ENCODE measurements at places on chromosomes 7 and 10.

DNA sequence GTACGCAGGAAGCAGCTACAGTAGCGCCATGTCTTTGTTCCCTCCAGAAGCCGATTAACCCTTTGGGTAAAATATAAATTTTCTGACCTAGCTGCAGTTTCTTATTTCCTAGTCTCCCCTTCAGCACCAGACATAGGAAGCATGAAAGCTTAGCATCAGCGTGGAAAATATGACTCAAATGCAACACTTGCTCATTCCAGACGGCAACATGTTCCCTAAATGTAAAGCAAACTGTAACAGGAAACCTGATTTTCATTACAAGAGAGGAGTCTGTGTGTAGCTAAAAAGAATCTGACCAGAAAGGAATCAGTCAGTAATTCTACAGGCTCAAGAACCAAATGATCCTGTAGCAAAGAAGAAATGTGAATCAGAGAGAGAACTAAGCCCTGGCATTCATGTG, 219.2 kb downstream of the C7orf25 start:
- no peak for DNase-seq

GRCh38 chr7:25496476-25497368, 268.4 kb upstream of the NPVF start:
- no peak for DNase-seq

DNA sequence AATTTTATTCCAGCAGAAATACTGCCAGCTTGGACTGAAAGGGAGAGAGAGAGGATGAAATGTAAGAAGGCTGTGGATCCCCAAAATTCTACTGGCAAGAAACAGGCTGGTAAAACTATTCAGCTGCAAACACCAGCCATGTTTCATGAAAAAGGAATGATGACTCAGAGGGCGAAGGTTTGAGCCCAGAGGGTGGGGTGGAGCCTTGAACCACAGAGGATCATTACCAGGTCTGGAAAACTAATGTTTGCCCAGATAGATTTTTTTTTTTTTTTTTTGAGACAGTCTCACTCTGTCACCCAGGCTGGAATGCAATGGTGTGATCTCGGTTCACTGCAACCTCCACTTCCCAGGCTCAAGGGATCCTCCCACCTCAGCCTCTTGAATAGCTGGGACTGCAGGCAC, 41.7 kb upstream of the NRF1 start:
- DNase-seq, result no peak

DNA sequence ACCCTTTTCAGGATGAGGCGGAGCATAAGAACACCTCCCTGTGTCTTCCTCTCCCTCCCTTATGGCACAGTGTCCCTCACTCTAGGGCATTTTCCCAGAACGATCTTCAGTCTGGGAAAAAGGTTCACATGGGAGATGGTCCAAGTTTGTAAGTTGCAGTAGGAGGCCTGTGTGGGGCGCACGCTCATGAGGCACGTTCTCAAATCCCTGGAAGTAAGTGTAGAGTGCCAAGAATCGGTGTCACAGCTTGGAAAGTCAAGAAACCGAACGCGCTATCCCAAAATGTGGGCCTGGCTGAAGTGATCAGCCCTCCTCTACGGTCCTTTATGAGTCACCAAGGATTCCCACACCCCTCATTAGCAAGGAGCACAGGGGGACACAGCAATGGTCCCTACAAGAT, 23.9 kb upstream of the SMARCD3 start:
- DNase-seq, result no peak

- peak; percentile 62 for DNase-seq
Observed at GRCh38 chr7:144437370-144438191, 34.1 kb upstream of the NOBOX start.

DNA sequence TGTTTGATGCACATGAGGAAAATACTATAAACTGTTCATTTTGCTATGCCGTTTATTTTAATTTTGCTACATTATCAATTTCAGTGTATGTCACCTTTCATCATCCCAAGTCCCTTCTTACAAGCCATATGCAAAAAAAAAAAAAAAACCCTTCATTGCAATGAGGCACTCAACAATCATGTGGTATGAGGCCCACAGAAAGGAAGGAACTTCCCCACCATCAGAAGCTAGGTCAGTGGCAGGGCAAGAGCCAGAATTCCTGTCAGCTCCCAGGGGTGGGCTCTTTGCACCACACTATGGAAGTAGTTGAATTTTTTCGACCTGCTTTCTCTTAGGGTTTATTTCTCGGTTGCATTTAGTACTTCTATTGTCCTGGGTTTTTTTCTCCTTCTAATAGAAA, 75.4 kb downstream of the NOC3L start:
- no peak for DNase-seq

- no peak for DNase-seq
Observed at GRCh38 chr10:101545898-101546297, 42.2 kb downstream of the POLL start.

DNA sequence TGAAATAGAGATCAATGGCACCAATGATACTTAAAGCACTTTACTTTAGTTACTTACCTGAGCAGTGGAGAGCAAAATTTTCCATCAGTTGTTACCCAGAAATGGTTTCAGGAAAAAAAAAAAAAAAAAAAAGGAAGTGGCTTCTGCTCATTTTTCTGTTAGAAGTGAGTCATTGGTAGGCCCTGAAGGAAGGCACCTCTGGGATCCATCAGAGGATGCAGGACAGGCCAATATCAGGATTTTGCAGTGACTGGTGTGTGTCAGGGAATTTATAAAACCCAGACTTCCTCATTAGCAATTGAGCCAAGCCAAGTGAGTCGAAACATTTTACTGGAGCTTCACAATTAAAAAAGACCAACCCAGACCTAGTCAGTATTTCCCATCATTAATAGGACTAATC, 2.3 kb upstream of the SMIM30 start:
- no peak for DNase-seq

GRCh38 chr10:12780634-12781601, 220.6 kb downstream of the CCDC3 start:
- no peak for DNase-seq

DNA sequence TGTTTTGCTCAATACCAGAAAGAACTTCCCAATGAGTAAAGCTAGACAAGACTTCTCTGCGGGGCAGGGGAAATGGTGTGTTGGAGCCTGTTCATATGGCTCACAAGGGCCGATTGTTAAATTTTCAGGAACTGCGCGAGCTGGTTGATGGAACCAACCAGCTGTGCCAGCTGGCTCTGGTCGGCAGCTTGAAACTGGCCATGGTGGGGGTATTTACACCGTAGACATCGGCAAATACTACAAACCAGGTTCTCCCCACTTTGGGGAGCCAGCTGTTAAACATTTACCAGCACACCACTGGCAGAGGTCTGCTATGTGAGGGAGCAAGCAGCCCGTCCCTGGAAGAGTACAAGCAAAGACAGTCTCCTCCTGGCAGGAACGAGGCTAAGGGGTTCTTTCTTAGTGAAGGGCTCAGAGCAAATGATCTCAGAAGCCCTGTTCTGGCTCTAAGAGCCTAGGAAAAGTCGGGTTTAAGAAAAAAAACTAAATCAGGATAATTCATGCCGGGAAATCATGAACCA, 8.8 kb upstream of the ZMIZ1 start:
- peak; percentile 46 for DNase-seq

GRCh38 chr7:380711-381210, 90.8 kb downstream of the FOXL3 start:
- peak; percentile 34 for DNase-seq

DNA sequence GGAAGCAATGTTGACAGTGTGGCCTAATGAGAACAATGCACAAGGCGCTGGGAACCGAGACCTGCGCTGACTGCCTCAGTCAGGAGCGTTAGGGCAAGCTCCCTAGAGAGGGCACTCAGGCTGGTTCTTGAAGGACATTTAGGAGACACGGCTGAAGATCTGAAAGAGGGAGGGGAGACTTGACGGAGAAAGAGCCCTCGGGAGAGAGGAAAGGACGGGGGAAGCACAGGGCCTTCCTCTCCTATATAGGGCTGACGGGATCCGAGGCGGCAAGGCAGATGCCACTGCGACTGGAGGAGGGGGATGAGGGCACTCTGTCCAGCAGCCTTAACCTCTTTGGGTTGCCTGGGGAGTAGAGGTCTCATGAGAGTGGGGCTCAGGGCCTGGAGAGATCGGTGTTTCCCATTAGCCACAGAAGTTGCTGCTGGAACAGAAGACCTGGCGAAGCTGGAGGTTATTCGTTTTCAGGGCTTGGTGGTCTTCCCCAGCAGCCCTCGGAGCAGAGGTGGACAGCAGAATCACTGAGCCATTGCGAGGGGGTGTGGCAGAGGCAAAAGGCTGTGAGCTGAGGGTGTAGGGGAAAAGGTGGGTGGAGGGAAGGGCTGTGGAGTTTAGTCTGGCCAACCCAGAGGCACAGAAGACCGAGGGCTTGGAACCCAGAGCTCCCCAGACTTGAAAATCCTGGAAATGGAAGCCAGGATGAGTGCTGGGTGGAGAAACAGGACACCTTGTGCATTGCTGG, 36.0 kb downstream of the CLEC2L start:
- DNase-seq, result no peak

DNA sequence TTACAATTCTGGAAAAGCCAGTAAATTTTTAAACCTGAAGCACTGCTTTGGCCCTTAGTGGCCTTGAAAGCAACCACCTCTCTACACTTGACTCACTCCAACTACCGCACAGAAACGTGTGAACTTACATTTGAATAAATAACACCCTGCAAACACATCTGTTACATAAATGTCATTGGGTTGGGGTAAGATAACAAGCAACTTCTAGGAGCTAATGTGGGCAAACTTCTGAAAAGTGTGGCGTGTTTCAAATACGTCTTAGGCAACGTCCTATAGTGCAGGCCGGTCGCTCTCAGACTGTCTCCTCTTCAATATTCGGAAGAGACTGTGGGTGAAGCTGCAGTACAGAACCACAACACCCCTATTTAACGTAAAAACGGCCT, 474 bp downstream of the ORC5 start:
- no peak for DNase-seq

DNA sequence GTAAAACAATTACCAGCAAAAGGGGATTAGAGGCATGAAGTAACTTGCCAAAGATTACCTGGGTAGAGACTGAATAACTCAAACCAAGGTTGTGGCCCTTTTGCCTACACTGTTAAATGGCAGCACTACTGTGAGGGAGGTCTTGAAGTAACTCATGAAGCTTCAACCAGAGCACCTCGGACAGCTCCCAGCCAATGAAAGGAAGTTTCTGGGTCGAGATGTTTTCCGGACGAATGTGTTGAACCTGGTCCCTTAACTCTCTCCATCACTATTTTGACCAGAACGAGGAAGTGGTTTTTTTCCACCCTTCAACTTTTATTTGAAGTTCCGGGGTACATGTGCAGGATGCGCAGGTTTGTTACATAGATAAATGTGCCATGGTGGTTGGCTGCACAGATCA, 133.6 kb upstream of the PRKCQ start:
- no peak for DNase-seq

DNA sequence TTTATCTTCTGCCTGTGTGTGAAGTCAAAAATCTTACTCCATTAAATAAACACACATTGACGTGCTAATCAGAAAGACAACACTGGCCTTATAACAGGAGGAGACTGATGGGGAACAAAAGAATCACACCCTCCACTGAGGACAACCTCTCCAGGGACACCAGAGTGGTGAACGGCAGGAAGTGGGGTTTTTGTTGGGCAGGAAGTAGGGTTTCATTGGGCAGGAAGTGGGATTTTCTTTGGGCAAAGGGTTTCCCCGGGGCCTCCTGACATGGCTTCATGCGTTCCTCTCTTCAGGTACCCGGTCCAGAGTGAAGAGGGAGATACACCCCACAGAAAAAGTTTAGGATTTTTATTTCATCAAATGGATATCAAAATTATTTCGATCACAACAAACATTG, 30.6 kb downstream of the ADARB2 start:
- no peak for DNase-seq

- DNase-seq, result peak; percentile 55
Observed at GRCh38 chr7:116258734-116259133, 48.4 kb downstream of the TES start.

- no peak for DNase-seq
Observed at GRCh38 chr10:35349389-35349915, 13.1 kb downstream of the CCNY start.

GRCh38 chr7:148204639-148205304, 385.8 kb upstream of the C7orf33 start:
- DNase-seq, result no peak

- DNase-seq, result no peak
Observed at GRCh38 chr10:114550756-114551635, 107.1 kb downstream of the ABLIM1 start.

DNA sequence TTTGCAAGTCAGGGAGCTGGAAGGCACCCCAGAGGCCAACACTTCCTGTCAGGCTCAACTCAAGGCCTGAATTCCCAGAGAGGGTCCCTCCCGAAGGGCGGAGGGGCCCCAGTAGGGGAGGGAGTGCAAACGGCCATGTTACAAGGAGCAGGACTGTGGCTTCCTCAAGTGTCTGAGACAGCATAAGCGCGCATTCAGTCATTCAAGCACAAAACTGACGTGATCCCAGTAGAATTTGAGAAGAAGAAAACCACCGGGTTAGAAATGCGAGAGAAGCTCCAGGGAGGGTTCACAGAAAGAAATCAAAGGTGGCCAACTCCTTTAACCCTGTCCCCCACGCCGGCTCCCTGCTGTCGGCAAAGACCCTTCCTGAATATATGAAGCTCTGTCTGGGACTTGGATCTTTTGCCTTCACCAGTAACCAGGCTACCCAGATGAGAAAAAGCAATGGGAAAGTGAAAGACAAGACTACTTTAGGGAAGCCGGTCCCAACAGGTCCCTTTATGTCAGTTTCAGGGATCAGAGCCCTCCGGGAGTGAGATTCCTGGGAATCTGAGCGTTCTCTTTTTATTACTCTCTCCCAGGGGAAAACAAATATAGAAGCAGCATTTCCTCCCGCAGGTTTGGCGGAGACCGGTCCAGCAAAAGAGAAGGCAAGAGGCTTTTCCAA, 1.3 kb downstream of the AFAP1L2 start:
- DNase-seq, result no peak

DNA sequence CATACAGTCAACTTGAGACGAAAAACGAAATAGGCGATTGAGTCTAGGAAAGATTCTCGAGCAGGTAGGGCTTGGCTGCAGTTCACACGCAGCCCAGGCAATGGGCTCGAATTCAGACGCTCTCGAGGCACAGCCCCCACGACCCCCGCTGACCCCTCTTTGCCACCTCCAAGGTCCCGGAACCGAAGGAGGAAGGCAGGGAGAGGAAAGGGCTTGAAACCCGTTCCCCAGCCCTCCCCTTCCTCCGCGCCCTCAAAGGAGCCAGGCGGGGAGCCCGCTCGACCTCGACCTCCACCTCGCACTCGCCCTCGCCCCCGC, 441 bp downstream of the CCDC186 start:
- no peak for DNase-seq

- DNase-seq, result peak; percentile 69
Observed at GRCh38 chr10:113177156-113177935, 227.3 kb downstream of the TCF7L2 start.

DNA sequence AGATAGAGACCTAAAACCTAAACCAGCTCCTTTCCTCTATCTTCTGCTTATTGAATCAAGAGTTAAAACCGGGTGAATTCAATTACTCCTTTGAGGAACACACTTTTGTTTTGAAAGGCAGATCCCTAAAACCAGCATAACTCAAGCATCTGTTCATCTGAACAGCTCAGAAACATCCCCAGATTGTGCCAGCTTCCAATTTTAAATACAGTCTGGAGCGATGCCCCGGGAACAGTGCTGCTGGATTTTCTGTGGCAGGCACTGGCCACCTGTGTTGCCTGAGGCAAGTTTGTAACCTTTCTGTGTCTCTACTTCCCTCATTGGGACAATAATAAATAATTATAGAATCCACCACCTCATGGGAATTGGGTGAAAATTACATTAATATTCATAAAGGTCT, 281.4 kb upstream of the NFE2L3 start:
- DNase-seq, result no peak
